ENCODE measurements at places on chromosomes 6 and 20.
A peak's percentile ranks its signal among the peaks of the same experiment; 100 is the strongest.

DNA sequence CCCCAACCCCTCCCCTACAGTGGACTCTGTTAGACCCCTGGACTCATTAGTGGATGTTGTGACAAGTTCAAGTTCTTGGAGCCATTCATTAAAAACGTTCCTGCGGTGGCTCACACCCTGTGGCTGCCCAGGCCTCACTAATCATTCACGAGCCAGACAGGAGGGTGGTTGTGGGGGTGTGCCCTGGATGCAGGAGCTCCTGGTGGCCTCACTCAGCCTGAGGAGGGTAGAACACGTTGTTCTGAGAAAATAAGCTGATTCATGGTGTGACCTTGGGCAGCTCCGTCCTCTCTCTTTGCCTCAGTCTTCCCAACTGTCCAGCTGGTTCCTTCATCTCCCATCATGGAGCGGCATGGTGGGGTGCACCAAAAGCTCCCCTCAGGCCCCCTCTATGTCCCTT lies 16.7 kb downstream of the SLC13A3 start:
- DNase-seq: no peak

DNA sequence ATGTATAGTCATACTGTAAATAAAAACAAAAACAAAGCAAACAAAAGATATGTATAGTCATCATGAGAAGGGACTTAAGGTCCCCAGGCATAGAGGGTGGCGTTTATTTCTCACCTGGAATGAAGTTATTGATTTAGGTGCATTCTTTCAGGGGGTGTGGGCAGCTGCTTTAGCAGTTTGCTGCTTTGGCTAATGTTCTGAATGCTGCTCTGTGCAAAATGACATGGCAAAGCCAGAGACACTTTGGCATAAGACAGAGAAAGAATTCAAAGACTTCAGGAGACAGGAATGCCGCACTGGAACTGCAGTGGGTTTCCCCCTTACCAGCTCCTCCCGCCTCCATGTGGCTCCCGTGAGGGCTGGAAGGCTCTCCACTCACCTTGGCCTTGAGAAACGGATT lies 36.4 kb upstream of the NELFCD start:
- DNase-seq: no peak

DNA sequence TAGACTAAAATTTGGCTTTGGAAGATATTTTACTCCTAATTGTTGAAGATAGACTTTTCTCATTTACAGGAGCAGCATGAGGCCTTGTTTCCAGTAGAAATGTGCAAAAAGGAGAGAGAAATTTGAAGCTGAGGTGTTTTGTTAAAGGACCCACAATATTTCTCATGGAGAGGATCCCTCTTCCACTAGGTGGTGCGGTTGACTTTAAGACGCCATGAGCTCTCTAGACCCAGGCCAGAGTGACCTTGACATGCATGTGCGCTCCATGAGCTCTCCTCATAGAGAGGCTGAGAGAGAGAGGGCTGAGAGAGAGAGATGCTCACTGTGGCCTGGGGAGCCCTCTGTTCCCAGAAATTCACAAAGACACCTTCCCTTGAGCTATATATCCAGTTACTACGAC lies 861.2 kb upstream of the EYS start:
- no peak for DNase-seq

DNA sequence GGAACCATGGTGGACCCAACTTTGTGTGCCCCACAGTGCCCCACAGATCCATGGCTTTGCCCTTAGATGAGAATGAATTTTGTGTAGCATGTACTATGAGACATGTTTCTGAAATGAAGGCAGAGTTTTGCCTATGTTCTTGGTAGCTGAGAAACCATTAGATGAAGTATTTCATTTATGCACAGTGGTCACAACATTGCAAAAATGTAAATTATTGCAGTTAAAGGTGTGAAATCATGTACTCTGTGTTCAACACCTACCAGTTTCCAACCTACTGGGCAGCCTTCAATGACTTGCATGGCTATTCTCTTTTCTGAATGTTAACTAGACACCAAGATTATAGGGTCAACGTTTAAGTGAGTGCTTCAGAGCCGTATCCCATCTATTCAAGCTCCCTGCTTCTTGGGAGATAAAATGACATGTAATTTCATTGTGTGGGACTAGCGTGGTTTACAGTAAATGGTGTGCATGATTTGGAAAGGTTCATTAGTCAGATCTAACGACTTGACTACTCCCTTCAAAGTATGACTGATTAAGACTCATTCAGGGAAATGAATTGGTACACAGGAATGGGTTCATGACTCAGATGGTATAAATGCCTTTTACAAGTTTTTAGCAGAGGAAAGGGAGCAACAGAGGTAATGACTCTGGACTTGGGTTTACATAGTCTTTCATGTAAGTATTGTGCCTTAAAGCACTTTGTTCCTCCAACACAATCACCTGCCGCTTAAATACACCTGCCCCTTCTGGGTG lies 106.1 kb upstream of the AKIRIN2 start:
- no peak for DNase-seq

DNA sequence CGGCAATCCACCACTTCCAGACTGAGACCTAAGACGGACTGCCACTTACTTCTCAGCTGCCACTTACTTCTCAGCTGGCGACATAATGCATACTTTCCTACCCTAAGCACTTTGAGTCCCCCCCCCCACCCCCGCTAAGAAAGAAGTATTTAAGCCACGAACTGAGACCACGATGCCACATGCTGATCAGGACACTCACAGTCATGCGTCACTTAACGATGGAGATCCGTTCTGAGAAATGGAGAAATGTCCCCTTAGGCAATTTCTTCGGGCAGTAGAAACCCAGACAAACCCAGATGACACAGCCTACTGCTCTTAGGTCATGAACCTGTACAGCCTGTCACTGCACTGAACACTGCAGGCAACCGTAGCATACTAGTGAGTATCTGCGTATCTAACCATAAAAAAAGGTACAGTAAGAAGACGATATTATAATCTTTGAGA lies 690 bp downstream of the IFNGR1 start:
- DNase-seq: peak; percentile 49

GRCh38 chr20:58228103-58228483 lies 360 bp downstream of the ANKRD60 start:
- DNase-seq: no peak

DNA sequence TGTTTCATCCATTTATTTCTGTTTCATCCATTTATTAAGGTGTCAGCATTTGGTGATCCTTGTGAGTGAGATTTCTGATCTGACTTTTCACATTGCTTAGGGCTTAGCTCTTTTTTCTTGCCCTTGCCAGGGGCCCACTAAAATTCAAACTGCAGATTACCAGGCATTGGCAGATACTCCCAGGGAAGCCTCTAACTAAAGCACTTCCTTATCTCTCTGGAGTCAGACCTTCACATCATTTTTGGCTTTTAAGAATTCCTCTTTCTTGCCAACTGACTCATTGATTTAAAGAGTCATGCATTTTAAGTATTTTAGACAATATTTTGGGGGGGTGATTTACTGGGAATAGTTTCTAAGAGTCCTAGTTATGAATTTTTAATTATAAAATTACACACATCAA lies 2.6 kb upstream of the WFDC8 start:
- DNase-seq: no peak
